ENCODE measurements at places on chromosomes 4 and X. TPM values are rescaled to one million over a fixed set of nuclear protein-coding genes. Genes with fewer than 3 reads are reported as not detected.

CENPC gene
- total RNA-seq = 8.6 TPM

UGT2B11 gene
- total RNA-seq = not detected

SLC10A7 gene
- 10.6 TPM for total RNA-seq

UGT2A1 gene
- total RNA-seq = not detected

RPL36A gene
- total RNA-seq = 4,289 TPM

GABRE gene
- total RNA-seq = 45.3 TPM

MAPK10 gene
- 0.10 TPM for total RNA-seq

SLC25A53 gene
- total RNA-seq = 8.1 TPM

REPS2 gene
- 0.12 TPM for total RNA-seq

CLDN34 gene
- total RNA-seq = not detected

SPON2 gene
- total RNA-seq = not detected

SYTL5 gene
- total RNA-seq = 0.17 TPM
